ENCODE measurements at places on chromosomes 3 and 15. TPM values are rescaled to one million over a fixed set of nuclear protein-coding genes. Genes with fewer than 3 reads are reported as not detected.

MBD4 gene
- total RNA-seq: 32.4 TPM

- H3K4me1 ChIP-seq: peaks cover 35% of the 10 kb centered on the region
- no peak overlapping the region for H3K4me3 ChIP-seq
- H3K27ac ChIP-seq: peak overlapping the region; percentile 77
- no peaks in the 10 kb centered on the region for H3K36me3 ChIP-seq
- DNase-seq: peak; percentile 92
Observed at GRCh38 chr15:60917461-60918145, 311.5 kb downstream of the RORA start.

- H3K36me3 ChIP-seq: no peaks in the 10 kb centered on the region
- no peak overlapping the region for H3K27ac ChIP-seq
- no peak for DNase-seq
- H3K4me3 ChIP-seq: no peak overlapping the region
Observed at GRCh38 chr15:43977072-43977884, 150.5 kb downstream of the WDR76 start.

DNA sequence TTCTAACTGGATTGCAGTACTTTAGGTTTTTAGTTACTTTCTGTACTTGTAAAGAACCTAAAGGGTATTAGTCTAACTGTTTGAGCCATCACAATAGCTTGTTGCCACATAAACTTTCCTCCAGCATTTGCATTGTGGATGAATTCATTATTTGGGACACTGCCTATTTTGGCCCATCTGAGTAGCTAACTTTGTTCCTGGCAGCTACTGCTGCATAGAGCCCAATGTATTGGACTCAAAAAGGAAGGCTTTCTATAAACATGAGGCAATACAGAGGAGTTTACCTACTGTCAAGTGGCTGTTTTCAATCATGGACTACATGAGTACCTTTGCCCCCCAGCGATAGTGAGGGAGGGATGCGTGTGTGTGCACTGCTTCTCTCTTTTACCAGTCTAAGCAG lies 1.9 kb downstream of the ROBO2 start:
- H3K36me3 ChIP-seq: no peaks in the 10 kb centered on the region
- H3K27ac ChIP-seq: no peak overlapping the region
- H3K27me3 ChIP-seq: no peaks in the 10 kb centered on the region
- no peak for DNase-seq
- H3K4me3 ChIP-seq: no peak overlapping the region

- DNase-seq: no peak
- peak overlapping the region; percentile 94 for H3K27ac ChIP-seq
- H3K4me1 ChIP-seq: peaks cover 100% of the 10 kb centered on the region
- H3K4me3 ChIP-seq: no peak overlapping the region
- H3K36me3 ChIP-seq: no peaks in the 10 kb centered on the region
Observed at GRCh38 chr15:67142767-67143100, 77.3 kb downstream of the SMAD3 start.

- H3K36me3 ChIP-seq: peaks cover 33% of the 10 kb centered on the region
- DNase-seq: no peak
- H3K4me1 ChIP-seq: peaks cover 82% of the 10 kb centered on the region
- no peak overlapping the region for H3K27ac ChIP-seq
Observed at GRCh38 chr3:51389423-51390183, 1.5 kb upstream of the RBM15B start.
